ENCODE measurements at places on chromosomes 5 and 9. TPM values are rescaled to one million over a fixed set of nuclear protein-coding genes. Genes with fewer than 3 reads are reported as not detected.

GRCh38 chr9:73371801-73372200 lies 220.1 kb downstream of the ANXA1 start:
- DNase-seq = no peak

DNA sequence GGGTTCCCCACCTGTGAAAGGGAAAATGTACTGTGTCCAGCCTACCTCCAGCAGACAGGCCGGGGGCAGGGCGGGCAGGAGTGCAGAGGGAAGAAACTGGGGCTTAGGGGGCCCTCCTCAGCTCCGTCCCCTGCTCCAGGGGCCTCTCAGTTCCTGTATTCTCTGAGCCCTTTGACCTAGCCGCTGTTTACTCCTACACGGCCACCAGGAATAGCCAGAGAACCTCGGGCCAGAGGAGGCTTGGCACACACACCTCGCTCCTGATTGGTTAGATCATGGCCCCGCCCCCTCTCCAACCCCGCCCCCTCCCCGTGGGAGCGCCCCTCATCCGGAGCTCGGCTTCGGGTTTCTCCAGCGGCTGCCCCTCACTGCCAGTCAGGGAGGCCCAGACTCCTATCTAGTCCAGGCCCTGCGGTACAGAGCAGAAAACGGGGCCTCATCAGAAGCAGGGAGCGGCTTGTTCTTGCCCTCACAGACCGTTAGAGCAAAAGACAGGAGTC lies 2.2 kb downstream of the ST6GALNAC6 start:
- DNase-seq = peak; percentile 92

DNA sequence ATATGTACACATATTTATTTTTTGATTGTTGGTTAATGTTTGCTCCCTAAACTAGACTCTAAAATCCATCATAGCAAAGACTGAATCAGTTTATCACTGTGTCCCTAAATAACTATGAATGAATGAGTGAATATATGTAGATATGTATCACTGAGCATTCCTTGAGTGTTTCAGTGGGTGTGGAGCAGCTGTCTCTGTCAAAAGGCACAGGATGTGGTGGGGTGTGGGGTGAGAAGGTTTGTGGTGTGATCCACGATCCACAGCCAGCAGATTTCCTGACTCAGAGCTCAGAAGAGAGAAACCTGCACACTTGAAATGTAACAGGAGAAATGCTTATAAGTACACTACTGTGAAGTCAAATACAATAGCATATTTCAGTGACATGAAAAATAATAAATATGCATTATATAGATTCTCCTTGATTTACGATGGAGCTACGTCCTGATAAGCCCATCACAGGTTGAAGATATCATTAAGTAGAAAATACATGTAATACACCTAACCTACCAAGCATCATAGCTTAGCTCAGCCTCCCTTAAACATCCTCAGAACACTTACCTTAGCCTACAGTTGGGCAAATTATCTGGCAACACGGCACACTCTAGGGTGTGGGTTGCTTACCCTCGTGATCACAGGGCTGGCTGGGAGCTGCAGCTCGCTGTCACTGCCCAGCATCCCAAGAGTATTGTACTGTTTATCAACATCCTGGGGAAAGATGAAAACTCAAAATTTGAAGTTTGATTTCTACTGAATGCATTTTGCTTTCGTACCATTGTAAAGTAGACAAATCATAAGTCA lies 287.0 kb downstream of the GAS1 start:
- no peak for DNase-seq

- no peak for DNase-seq
These were observed 21.8 kb upstream of the C9orf40 start for GRCh38 chr9:74974558-74974957.

- DNase-seq = no peak
These were observed 4.1 kb downstream of the FIBCD1 start for GRCh38 chr9:130934702-130935647.

MTAP gene
- 34.7 TPM for total RNA-seq

GABRA1 gene
- not detected for total RNA-seq
